ENCODE measurements at places on chromosomes 5 and 9.

GRCh38 chr5:132525299-132525724, 18.0 kb downstream of the IL5 start:
- DNase-seq: no peak

DNA sequence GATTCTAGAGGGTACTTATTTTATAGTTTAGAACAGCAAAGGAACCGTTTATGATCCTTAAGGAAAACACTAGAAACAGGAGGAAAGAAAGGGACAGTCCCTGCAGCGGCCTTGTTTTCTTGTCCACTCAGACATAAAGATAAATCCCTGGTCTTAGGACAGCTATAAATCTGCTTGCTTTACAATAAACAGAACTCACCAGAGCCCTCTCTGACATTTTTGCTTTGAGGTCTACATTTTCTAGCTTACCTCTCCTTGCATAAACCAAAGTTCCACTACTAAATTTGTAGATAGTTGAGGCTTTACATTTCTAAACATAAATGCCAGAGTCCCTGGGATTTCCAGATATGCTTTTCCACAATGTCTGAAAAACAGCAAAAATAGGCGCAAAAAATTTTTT, 422.5 kb downstream of the BNC2 start:
- no peak for DNase-seq

DNA sequence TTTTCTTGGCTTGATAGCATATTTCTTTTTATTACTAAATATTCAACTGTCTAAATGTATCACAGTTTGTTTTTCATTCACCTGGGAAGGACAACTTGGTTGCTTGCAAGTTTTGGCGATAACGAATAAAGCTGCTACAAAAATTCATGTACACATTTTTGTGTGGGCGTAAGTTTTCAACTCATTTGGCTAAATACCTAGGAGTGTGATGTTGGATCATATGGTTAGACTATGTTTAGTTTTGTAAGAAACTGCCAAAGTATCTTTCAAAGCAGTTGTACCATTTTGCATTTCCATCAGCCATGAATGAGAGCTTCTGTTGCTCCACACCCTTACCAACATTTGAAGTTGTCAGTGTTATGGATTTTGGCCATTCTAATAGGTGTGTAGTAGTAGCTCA, 428.0 kb downstream of the ACTL7B start:
- DNase-seq: no peak

GRCh38 chr5:43191740-43192557, at the start of gene NIM1K:
Gene NIM1K, plus strand, starts transcription at chr5:43192225. Its CDS starts 53,551 bp downstream, at chr5:43245776.
- peak; percentile 22 for DNase-seq

DNA sequence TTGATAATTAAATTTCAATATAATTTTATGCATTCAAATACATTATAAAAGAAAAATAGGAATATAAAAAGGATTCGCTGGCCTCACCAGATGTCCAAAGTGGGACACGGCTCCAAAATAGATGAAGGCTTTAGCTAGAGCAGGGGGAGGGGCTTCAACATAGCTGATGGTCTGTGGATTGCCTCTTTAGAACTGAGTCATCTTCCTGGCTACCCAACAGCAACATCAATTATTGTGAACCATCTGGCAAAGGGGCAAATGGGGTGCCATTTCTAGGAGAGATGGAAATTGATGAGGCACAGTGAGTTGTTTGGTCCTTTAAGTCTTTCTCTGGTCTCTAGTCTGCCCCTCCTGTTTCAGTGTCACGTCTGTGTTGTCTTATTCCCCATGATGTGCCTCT, 44.2 kb upstream of the CD180 start:
- DNase-seq: no peak

- no peak for DNase-seq
Measured at GRCh38 chr5:133425222-133425621, 187.1 kb downstream of the FSTL4 start.

DNA sequence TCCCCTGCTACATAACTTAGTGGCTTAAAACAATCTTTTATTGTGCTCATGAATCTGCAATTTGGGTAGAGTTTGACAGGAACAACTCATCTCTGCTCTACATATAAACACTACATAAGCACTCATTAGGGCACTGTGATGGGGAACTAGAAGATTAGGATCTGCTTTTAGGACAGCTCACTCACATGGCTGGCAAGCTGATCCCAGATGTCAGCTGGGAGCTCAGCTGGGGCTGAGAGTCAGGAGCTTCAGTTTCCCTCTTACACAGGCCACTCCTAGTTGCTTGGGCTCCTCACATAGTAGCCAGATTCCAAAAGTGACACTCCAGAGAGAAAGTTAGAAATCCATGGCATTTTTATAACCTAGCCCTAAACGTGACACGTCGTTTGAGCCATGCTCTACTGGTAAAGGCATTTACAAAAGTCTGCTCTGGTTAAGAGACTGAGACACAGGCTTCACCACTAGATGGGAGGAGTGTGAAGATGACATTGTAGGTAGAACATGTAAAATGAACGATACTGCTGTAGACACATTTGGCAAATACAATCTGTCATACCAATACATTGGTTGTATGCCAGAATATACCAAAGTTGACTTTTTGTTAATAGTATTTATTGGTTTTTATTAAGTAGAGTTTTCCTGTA, 23.6 kb downstream of the SCAI start:
- no peak for DNase-seq

GRCh38 chr5:39187831-39188731, 31.3 kb downstream of the FYB1 start:
- DNase-seq: no peak

DNA sequence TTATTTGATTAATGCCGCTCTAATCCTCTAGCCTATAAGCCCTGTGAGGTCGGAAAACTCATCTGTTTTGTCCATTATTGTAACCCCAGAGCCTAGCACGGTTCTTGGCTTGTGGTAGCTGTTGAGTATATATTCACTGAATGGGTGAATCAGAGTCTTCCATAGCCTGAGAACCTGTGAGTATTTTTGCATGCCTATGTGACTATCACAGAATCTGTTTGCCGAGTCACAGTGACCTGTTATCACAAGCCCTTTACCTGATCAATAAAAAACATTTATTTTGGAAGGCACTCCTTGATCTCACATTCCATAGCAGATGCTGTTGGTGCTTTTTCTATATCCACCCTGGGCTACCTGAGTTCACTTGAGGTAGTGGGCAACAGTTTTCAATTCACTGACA, 125.0 kb upstream of the STC2 start:
- DNase-seq: no peak

DNA sequence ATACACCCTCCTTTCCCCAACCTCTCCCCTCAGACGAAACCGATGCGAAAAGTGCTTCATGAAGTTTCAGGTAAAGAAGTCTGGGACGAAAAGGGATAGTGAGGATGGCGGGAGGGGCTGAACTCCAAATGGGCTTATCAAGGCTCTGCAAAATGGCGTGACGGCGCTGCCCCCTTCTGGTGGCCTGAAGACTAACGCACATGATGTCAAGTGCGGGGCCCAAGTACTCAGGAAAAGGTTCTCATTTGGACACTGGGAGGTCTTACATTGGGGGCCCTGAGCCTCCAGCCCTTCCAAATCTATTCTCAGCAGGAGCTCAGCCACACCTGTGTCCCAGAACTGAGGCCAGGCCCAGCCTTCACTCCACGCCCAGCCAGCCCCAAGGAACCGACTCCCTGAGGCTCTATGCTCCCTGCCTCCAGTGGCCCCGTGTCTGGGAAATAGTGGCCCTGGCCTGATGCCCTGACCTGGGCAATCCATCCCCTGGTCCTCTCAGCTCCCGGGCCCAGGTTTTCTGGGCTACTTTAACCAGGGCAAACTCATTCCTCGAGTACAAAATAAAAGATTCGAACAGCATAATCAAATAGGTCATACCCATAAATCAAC, 119.9 kb downstream of the KCNIP1 start:
- DNase-seq: no peak

GRCh38 chr9:123806829-123807228, 123.1 kb downstream of the DENND1A start:
- DNase-seq: no peak

DNA sequence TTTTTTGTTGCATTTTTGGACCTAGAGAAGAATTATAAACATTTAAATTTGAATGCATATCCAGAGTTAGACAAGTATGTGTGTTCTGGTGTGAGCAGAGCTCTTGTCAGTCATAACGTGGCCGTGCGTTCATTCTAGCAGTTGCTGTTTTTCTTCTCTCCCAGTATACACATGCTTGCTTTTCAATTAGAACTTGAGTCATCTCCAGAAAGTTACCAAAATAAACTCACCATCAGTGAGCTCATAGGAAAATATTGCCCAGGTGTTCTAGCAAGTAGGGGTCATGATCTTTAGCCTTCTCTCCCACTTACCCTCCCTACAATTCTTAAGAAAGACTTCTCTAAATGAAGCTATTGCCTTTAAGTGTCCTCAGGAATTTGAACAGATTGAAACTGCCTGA, 247.5 kb upstream of the TUT7 start:
- DNase-seq: no peak

DNA sequence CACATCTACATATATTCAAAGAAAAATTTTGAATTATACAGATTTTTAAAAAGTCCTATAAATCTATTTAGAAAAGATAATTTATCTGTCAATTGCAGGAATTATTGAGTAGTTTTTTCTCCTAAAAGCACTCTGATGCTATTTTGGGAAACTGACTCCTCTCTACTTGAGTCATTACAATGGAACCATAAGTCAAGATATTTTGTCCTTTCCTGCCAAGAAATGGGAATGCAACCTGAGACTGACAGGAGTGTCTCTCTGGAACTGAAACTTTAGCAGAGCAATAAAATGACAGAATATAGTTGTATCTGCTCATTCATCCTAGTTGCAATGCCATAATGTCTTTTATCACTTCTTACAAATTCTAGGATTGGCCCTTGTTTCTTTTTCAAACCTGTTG, 48.6 kb downstream of the CARTPT start:
- no peak for DNase-seq

- no peak for DNase-seq
Measured at GRCh38 chr5:161001604-161002003, 149.6 kb upstream of the ATP10B start.

- DNase-seq: no peak
Measured at GRCh38 chr5:72408127-72408526, 88.0 kb downstream of the PTCD2 start.

- no peak for DNase-seq
Measured at GRCh38 chr5:1654786-1655495, 131.2 kb upstream of the LPCAT1 start.

GRCh38 chr5:8156706-8157105, 287.8 kb downstream of the MTRR start:
- DNase-seq: no peak

DNA sequence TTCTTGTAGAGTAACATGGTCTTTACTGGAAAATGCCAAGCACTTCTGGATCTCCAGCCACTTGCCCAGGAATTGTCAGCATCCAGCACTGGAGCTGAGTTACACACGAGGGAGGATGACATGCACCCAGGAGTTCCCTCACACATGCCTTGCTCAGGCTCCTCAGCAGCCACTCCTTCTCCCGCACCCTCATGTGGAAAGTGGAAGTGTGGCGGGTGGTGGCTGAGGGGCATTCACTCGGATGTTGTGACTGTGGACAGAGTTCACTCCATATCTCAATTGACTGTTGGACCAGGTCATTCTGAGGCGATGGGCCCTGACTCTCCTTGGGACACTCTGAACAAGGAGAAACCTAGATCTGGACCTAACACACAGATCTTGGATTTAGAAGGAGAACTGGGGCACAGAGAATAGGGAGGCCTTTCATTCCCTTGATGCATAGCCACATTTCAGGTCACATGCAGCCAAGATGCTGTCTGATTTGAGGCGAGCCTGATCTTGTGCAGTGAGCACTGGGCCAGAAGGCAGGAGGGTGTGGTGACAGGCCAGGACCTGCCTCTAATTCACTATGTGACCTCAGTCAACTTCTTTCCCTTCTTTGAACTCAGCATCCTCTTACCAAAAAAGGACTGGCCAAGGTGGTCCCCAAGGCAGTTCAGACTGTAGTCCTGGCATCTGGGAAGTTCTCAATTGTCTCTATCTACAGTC, 62.1 kb downstream of the CYSTM1 start:
- DNase-seq: no peak

GRCh38 chr5:143014017-143014651, 244.0 kb downstream of the ARHGAP26 start:
- no peak for DNase-seq

- DNase-seq: no peak
Measured at GRCh38 chr5:179138568-179138925, 78.4 kb downstream of the ZNF354C start.

- no peak for DNase-seq
Measured at GRCh38 chr9:128340691-128341434, 536 bp downstream of the SLC27A4 start.

Measured in activated CD4-positive, alpha-beta T cell treated with anti-CD3 and anti-CD28 coated beads for 24 hours (primary cell).